HuH-7.5 (cell line): ENCODE measurements at places on chromosomes 1 and 21.

- DNase-seq, result no peak
These were observed 65.4 kb upstream of the KRTAP19-8 start for GRCh38 chr21:31103571-31104265.

DNA sequence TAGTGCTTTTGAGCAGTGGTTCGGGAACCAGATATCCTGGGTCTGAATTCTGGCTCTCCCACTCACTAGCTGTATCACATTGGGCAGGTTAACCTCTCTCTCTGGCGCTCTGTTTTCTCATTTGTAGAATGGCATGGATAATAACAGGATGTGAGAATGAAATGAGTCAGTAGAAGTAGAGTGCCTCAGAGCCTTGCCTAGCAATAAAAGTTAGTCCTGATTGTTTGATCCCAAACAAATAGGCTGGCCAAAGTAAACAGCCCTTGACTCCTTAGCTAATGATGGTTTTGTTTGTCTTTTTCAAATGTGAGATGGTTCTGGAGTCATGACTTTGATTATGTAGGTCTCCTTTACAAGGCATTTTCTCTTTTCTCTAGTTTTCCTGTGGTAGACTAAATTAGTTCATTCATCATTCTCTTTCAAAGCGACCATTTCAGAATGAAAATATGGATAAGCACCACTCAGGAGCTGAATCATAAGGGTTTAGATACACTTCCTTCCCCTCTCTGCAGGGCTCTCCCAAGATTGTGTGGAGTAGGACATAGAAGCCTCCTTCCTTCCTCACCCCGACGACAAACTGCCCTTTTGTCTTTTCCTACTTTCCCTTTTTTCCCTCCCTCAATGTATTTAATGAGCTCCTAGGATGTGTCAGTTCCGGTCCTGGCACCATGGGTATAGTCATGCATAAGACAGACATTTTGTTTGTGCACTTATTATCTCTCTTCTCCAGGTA, 23.1 kb downstream of the KIAA0040 start:
- no peak for DNase-seq

DNA sequence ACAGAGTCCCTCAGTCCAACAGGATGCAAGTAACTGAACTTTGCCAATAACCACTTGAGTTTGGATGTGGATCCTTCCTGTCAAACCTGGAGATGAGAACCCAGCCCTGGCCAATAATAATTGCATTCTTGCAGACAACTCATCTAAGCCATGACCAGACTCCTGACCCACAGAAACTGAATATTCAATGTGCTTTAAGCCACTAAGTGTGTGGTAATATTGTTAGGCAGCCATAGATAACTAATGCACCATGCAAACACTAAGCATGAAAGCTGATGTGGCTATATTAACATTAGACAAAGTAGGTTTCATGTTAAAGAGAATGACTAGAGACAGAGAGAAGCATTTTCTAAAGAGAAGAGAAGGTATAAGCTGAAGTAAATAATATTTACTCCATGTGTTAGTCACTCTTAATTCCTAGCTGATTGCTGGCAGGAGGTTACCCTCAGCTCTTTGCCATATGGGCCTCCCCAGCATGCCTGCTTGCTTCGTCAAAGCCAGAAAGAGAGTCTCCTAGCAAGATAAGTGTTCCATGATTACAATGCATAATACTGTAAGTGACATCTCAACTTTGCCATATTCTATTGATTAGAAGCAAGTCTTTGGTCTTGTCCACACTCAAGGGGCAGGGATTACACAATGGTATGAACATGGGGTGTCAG, 276.4 kb upstream of the PLXNA2 start:
- DNase-seq, result no peak

- DNase-seq, result no peak
These were observed 117.3 kb downstream of the PSMG1 start for GRCh38 chr21:39065917-39066316.

GRCh38 chr21:44872649-44873355, 688 bp downstream of the PTTG1IP start:
- no peak for DNase-seq
